T follicular helper cell (primary cell): ENCODE measurements at places on chromosomes 4 and X.

GRCh38 chr4:3415471-3416141, 26.2 kb upstream of the HGFAC start:
- DNase-seq, result no peak

- no peak for DNase-seq
These were observed 16.3 kb upstream of the ESX1 start for GRCh38 chrX:104270916-104271512.

- DNase-seq, result no peak
These were observed 107.6 kb downstream of the QRFPR start for GRCh38 chr4:121273191-121273590.

GRCh38 chr4:1519787-1520661, 113.8 kb upstream of the NKX1-1 start:
- DNase-seq, result no peak

GRCh38 chr4:107599841-107600240, 120.2 kb downstream of the PAPSS1 start:
- DNase-seq, result no peak

- no peak for DNase-seq
These were observed 1.9 kb downstream of the TSPYL2 start for GRCh38 chrX:53084043-53084570.

GRCh38 chr4:28883211-28883610, 1837.0 kb upstream of the PCDH7 start:
- no peak for DNase-seq

DNA sequence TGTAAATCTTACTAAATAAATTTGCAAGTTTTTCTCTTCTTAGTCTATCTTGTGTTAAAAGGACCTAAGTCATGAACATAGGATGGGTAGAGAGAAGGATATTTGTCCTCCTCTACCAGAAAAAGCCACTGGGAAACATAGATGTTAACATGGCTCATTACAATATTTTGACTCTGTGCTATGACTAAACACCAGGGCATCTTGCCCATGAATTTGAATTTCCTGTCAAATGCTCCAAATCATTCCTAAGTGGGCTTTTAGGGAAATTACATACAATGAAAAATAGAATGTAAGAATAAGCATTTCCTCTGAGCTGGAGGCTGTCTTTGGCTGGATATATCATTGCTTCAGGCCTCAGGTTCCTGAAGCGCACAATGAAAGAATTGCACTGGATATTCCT, 39.1 kb downstream of the ANOS1 start:
- DNase-seq, result no peak

GRCh38 chr4:144647590-144647989, 1.6 kb downstream of the HHIP start:
- DNase-seq, result no peak

DNA sequence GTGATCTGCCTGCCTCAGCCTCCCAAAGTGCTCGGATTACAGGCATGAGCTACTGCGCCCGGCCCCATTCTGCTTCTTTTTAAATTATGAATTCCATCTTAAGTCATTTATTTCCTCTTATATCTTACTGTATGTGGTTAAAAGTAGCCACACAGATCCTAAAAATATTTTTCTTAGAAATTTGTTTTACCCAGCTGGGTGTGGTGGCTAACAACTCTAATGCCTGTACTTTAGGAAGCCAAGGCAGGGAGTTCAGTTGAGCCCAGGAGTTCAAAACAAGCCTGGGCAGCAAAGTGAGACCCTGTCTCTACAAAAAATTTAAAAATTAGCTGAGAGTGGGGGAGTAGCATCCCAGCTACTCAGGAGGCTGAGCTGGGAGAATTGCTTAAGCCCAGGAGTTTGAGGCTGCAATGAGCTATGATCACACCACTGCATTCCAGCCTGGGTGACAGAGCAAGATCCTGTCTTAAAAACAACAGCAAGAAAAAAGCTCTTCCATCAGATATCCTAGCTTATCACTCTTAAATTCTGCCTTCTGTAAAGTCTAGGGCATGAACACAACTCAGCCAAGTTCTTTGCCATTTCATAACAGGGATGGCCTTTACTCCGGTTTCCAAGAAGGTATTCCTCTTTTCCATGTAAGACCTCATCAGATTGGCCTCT, 15.1 kb upstream of the AFF1 start:
- DNase-seq, result no peak

DNA sequence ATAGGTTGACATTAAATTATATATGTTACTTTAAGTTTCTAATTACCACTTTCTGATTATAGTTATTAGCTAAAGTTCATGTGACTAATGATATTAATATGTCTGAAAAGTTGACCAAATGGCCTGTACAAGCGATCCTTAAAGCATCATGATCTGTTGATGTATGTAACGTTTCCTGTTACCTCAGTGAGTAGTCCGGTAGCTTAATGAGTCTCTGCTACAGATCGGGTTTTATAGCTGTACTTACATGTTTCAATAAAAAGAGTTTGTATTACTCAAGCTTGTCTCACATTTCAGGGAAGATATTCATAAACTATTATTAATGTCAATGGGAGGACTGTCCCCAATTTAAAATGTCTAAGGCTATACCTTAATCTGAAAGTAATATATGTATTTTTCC, 246.3 kb downstream of the PPP3CA start:
- DNase-seq, result no peak

GRCh38 chrX:154436374-154436982, 476 bp upstream of the GDI1 start:
- DNase-seq, result peak; percentile 49

DNA sequence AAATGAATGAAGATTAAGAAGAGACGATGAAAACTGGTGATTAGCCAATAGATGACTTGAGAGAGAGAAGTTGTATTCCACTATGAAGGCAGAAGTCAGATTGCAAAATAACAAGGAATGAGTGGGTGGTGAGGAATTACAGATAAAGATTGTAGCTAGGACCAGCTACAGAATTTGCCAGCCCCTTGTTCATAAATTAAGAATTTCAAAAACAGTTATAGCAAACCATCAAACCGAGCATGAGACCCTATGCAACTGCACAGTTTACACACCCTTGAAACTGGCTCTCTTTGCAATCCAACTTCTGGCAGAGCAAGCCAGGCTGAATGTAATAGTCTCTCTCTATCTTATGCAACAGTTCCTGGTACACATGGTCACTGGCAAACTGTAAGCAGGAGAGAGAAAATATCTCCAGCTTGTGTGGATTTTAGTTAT, 35.2 kb downstream of the STAP1 start:
- no peak for DNase-seq

DNA sequence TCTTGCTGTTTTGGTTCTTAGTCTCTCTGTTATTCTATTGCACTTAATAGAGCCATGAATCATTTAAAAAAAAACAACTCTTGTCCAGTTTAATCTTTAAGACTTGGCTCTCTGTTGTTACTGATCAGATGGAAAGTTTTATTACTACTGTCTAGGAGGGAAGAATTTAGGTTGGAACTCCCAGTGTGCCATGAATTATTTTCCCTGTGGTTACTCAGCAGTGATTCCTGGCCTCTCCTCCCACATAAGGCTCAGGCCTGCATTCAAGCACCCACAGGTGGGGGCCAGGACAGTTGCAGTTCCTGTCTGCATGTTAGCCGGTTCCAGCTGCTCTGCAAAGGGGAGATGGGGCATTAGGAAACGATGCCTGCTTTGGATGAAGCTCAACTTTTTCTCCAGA, 29.8 kb upstream of the ESX1 start:
- no peak for DNase-seq

DNA sequence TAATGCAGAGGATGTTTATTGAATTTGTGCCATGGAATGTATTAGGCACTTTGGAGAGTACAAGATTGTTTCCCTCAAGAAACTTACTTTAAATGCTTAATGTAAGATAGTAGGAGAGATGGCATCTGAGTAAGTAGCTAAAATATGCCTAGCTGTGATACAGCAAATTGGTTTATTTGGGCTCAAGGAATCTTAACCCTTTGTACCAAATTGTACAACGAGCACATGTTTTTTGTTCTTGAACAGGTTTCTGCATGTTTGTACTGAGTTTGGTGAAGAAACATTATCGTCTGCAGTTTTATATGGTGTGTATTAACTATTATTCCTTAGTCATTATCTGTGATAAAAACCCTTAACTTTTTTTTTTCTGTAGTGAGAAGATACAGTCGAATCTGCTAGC, 48.6 kb downstream of the CDS1 start:
- DNase-seq, result no peak

GRCh38 chr4:142353149-142353738, 492.9 kb downstream of the INPP4B start:
- DNase-seq, result no peak
